Activated T-helper 9 cell treated with anti-CD3 and anti-CD28 coated beads, Interleukin-2, amount 50 U/mL, for 16 hours (primary cell): ENCODE measurements at places on chromosomes 3 and 15.

GRCh38 chr3:134057006-134057653, 27.4 kb upstream of the SLCO2A1 start:
- DNase-seq: no peak

DNA sequence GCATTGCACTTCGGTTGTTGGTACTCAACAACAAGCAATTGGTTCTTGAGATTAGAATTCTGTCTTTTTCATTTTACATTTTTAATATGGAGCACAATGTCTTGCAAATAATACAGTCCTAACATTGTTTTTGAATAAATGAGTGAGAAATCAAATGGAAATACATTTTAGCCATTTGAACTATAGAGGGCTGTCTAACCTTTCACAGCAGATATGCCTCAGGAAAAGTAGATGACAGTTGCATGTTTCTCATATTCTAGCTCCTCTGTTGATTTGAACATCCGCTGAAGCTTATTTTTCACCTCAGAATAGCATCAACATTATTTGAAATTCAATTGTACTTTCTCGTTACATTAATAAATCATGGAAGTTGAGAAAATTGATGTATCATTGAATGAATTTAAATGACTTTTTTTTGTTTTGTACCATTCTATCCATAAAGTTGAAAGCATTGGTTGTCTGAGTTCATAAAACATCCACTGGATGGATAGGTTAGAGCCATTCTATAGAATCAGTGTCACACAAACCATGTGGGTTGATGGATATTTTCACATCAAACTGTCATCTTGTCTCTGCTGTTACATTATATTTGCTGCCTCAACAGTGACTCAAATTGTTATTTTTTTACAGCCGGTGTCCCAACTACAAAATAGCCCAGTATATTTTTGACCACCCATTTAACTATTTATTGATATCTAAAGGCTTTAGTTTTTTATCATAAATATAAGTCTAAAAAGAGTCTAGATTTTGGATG, 928.3 kb downstream of the NSUN3 start:
- DNase-seq: no peak

DNA sequence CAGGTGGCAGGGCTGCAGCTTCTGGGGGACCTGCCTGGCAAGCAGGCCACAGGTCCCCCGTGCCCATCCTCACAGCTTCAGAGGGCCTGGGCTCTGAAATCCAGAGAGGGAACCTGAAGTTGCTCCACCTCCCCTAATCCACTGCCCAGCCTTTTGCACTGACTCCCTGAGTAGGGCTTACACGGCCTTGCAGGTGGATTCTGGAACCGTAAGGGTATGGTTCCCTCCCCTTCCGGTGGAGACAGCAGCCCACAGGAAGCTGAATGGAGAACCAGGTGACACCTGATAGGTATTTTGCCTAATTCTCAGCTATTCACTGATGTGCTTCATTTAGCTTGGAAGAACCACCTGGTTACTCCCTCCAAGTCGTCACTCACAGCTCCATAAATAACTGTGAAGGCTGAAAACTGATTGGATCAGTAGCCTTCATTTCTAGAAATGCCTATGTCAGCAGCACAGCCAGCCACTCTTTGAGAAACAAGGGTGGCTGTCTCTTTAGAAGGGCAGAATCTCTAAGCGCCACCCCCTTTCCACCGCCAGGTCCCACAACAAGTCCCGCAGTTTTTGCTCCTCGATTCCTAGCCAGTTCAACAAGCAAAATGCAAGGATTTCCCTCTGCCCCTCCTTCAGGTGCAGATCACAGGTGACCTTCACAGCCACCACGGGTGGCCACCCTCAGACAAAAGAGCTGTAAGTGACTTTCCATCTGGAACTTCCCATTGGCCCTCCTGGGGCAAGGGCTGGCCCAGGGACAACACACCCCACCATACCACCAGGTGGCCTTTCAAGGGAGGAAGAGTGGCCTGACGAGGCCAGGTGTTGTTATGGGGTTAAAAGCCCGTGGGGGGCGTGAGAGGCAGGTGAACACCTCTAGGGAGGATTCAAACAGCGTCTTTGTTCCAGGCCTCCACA, 112.9 kb downstream of the SEC22A start:
- DNase-seq: no peak

GRCh38 chr3:29275309-29275708, 5.6 kb upstream of the RBMS3 start:
- no peak for DNase-seq

DNA sequence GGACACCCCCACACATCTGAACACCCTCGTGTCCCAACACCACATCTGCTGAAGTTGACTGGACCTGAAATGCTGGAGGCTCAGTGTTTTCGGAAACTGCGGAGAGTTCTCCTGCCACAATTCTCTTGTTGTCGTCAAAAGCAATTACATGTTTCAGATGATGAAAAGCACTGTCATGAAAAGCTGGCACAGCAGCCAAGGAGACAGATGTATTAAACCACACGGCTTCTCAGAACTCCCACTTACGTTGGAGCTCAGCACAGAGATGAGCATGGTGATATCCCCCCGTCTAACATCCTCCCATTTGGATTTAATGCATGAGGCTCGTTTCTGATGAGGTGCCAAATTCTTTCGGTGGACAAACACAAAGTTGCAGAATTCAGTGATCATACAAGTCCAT, 180.1 kb downstream of the RORA start:
- no peak for DNase-seq

DNA sequence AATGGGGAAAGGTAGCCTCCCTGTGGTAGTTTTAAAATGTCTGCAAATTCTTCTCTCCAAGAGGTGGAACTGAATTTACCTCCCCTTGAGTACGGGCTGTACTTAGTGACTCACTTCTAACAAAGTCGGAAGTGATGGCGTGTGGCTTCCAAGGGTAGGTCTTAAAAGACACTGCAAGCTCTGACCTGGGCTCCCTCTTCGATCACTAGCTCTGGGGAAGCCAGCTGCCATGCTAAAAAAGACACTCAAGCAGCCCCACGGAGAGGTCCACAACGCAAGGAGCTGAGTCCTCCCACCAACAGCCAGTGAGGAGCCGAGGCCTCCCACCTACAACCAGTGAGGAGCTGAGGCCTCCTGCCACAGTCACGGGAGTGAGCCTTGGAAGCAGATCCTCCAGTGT, 122.0 kb upstream of the HACD2 start:
- no peak for DNase-seq

DNA sequence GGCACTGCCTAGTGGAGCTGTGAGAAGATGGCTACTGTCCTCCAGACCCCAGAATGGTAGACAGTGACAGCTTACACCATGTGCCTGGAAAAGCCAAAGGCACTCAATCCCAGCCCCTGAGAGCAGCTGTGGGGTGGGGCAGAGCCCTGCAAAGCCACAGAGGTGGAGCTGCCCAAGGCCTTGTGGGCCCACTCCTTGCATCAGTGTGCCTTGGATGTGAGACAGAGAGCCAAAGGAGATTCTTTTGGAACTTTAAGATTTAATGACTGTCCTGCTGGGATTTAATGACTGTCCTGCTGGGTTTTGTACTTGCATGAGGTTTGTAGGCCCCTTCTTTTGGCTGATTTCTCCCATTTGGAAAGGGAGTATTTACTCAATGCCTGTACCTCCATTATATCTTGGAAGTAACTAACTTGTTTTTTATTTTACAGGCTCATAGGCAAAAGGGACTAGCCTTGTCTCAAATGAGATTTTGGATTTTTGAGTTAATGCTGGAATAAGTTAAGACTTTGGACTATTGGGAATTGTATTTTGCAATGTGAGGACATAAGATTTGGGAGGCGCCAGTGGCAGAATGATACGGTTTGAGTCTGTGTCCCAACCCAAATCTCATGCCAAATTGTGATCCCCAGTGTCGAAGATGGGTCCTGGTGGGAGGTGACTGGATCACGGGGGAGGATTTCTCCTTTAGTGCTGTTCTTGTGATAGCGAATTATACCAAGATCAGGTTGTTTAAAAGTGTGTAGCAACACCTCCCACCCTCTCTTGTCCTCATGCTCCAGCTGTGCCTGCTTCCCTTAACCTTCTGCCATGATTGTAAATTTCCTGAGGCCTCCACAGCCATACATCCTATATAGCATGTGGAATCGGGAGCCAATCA, 80.4 kb downstream of the MYO5A start:
- no peak for DNase-seq

DNA sequence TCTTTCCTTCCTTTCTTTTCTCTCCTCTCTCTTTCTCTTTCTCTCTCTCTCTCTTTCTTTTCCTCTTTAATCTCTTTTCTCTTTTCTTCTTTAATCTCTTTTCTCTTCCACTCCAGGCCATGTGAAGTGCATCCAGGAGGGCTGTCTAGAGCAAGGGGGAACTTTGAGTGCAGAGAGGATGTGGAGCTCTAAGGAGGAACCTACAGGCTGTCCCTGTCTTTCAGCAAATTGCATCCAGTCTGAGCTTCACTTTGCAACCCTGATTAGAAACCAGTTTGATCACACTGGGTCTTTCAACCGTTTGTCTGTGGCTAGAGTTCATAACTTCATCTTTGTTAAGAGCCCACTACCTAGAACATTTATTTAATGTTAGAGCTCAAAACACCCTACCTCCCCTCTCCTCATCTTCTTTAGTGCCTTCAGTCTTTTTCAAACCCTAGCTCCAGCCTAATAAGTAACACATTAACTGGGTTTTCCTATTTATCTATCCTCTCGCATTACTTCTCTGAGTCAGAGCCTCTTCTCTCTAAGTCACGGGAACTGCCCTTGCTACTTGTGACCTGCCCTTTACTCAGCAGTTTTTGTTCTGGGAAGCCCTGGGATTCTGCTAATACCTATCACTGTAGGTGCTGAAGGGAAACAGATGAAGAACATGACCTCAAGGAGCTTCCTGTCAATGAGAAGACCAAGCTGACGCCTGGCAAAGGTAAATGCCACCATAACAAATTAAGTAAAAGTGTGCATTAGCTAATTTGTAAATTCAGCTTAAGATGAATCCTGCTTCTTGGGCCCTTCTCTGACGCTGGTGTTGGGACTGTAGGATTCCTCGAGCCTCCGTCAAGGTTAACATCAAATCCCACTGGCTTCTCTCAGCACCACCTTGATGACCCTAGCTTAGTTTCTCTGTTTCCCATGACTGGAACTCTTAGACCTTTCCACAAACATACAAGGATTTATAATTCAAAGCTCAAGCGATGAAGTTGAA, at the start of gene GCNT3:
Gene GCNT3 (plus strand): TSS at position 508 of the 985 bp plus-strand sequence. CDS start 6,456 bp downstream, outside the sequence.
- no peak for DNase-seq

GRCh38 chr3:74643636-74644035, 29.2 kb upstream of the CNTN3 start:
- DNase-seq: no peak

DNA sequence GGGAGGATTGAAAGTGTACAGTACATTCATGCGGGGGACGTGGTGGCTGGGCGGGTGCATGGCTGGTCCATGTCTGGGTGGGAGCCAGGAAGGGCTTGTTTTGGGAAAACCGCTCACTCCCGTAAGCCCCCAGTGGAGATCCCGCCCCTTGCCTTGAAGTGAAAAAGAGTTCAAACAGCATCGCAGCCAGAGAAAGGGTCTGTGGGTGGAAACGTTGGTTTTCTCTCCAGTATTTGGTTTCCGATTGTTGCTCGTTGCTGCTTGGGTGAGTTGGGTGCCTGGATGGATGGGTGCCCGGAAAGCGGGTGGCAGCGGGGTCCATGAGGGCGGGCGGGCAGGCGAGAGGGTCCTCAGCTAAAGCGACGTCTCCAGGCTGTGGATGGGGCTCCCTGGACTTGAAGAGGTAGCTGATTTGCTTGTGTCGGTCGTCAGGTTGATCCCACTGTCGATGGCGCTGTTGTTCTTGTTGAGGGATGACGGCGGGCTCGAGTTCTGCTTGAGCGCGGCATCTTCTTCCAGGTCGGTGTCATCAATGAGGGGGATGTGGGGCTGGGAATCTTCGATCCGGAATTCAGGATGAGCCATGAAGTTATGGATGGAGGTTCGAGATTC, 7.7 kb upstream of the SEC13 start:
- no peak for DNase-seq

GRCh38 chr3:42070524-42070923, 20.6 kb upstream of the TRAK1 start:
- DNase-seq: no peak

GRCh38 chr15:47764666-47765065, 47.4 kb downstream of the SEMA6D start:
- no peak for DNase-seq

DNA sequence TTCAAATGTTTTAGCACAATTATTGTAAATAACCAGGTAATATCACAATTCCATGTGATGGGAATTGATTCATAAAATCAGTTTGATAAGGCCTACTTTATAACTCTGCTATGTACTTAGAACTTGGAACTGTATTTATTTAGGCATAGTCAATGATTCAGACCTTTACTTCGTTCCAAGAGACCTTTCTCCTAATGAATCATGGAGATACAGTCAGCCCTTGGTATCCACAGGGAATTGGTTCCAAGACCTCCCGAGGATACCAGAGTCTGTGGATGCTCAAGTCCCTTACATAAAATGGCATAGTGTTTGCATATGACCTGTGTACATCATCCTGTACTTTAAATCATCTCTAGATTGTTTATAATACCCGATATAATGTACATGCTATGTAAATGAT, 60.8 kb upstream of the UMPS start:
- DNase-seq: no peak

- DNase-seq: no peak
Observed at GRCh38 chr3:180390313-180390712, 211.7 kb upstream of the TTC14 start.

DNA sequence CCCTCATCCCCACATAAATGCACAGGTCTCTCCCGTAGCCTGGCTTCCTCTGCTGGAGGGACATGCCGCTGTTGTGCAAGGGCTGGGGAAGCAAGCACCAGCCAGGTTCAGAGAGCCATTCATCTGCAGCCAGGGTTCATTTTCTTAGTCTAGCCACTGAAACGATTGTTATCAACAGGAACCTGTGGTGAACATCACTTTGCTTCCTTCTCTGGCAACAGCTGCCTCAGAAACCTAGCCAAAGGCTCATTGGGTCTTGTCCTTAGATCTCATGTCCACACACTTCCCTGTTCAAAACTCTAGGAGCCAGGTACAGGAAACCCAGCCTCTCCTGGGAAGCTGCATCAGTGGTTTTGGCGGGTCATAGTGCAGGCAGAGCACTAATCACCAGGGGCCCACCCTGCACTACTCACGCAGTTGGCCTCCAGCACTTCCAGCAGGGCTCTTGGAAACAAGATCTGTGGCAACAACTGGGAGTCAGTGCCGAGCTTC, 47.0 kb downstream of the OXNAD1 start:
- no peak for DNase-seq

DNA sequence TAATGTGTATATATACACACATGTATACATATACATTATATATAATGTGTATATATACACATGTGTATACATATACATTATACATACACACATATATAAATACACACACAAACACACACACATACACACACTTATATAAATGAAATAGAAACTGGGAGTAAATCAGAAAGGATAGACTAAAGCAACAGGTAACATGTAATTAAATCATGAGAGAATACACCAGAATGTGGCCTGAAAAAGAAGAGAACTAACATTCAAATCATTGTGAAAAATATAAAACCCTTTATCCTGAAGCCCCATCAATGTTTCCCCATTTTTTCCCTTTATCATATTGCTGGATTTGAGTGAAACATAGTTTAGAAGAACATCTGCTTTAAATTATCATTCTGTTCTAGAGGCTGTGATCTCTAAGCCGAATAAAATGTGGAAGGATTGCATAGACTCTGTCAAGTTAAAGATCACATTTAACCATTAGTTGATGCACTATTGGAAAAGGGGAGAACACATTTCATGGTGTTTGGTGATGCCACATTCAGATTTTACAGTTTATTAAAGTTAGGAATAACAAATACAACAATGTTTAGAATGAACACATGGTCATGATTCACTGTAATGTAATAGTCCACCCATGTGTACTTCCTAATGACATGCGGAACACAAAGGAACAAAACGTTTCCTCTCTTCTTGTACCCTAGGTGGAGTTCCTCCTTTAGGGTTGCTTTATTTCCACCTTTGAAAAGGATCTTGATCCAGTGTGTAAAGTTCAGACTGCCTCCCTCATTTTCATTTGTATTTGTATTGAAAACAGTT, 12.5 kb upstream of the THRB start:
- DNase-seq: no peak
